SHP77 (cell line): ENCODE measurements at places on chromosomes 4 and X.

GRCh38 chrX:3651277-3651676 is 62.2 kb downstream of the PRKX start:
- no peak for DNase-seq

GRCh38 chrX:86805241-86805640 is 657.0 kb downstream of the DACH2 start:
- DNase-seq, result no peak

- no peak for DNase-seq
Observed at GRCh38 chrX:46837558-46838485, 979 bp downstream of the RP2 start.

- DNase-seq, result no peak
Observed at GRCh38 chr4:123577225-123577906, 180.8 kb downstream of the SPRY1 start.

- no peak for DNase-seq
Observed at GRCh38 chrX:110346681-110347080, 12.0 kb upstream of the RTL9 start.

DNA sequence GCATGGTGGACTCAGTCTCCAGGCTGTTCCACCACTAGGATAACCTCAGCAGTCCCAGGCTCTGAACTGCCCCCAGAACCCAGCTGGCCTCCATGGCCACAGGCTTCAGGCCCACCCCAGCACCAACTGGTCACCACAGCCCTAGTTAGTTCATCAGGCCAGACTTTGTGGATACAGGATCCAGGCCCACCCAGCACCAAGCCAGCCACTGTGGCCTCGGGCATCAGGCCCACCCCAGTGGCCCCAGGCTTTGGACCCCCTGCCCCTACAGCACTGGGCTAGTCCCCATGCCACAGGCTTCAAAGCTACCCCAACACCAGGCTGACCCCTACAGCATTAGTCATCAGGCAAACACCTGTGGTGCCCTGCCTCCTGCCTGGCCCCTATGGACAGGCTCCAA is 50.0 kb downstream of the ZCCHC13 start:
- DNase-seq, result no peak

DNA sequence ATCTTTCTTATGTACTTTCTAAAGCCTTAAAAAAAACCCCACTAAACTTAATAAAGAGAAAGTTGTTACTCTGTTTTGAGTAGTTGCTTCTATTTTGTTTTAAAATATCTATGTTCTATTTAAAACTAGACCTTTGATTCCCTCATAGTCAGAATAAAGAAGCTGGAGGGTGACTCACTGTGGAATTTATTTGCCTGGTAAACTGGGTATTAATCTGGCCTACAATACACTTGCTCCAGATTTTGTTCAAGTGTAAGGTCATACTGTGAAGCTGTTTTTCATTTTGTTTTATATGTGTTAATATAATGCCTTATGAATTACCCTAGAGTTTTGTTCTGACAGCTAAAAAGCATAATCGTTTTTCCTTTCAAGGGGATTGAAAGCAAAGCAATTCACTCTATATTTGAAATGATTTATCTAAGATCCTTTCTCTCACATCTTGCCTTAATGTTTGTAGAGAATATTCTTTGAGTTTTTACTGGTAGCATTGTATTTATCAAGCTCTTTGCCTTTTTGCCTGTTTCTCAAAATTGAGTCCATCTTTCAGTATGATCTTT is 277.4 kb upstream of the PITX2 start:
- DNase-seq, result no peak

DNA sequence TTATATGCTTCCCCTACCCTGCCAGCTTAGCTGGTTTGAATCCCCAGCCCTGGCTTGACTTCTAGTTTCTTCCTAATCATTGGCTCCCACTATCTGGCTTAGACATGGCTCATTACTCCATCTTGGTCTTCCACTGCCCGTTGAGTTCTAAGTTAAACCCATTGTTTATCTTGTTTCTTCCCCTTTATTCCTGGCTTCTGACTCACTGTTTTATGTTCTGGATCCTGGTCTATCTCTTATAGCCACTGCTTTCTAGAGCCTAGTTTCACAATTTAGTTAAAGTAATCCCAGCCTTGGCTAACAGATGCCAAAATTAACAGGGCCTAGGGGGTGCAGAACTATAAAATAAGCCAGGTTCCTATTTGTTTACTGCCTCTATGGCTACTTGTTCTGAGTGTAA is 120.9 kb downstream of the ARHGEF9 start:
- no peak for DNase-seq

DNA sequence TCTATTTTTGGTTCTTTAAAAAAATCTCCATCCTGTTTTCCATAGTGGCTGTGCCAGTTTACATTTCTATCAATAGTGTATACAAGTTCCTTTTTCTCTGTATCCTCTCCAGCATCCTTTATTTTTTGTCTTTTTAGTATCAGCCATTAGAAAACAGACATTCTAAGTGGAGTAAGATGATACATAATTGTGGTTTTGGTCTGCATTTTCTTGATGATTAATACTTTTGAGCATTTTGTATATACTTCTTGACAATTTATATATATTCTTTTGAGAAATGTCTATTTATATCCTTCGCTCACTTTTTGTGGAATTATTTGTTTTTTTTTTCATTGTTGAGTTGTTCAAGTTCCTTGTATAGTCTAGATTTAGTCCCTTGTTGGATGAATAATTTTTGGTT is 382.2 kb upstream of the SPOCK3 start:
- DNase-seq, result no peak
